Anterior cingulate cortex (tissue), 58 donors: ENCODE measurements at places on chromosomes 5 and 9.

- DNase-seq, result no peak
These were observed 636.7 kb downstream of the NR2F1-AS1 start for GRCh38 chr5:92944337-92944736.

GRCh38 chr5:84729326-84729725, 344.6 kb upstream of the EDIL3 start:
- DNase-seq, result peak; percentile 23

- no peak for DNase-seq
These were observed 70.5 kb downstream of the ADAMTSL1 start for GRCh38 chr9:18544456-18544855.

DNA sequence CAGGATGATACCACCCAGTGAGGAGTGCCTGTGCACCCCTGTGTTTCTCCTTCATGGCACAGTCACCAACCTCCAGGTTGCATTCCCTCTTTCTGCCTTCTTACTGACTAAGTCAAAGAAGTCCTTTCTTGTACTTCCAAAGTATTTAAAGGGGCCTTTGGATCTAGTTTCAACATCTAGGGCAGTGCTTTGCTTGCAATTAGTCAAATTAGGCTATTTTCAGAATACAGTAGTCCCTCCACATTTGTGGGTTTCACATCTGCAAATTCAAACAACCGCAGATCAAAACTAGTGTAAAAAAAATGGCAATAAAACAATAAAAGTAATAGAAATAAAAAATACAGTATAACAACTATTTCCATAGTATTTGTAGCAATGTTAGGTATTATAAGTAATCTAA, 333.9 kb upstream of the SEMA6A start:
- DNase-seq, result no peak

DNA sequence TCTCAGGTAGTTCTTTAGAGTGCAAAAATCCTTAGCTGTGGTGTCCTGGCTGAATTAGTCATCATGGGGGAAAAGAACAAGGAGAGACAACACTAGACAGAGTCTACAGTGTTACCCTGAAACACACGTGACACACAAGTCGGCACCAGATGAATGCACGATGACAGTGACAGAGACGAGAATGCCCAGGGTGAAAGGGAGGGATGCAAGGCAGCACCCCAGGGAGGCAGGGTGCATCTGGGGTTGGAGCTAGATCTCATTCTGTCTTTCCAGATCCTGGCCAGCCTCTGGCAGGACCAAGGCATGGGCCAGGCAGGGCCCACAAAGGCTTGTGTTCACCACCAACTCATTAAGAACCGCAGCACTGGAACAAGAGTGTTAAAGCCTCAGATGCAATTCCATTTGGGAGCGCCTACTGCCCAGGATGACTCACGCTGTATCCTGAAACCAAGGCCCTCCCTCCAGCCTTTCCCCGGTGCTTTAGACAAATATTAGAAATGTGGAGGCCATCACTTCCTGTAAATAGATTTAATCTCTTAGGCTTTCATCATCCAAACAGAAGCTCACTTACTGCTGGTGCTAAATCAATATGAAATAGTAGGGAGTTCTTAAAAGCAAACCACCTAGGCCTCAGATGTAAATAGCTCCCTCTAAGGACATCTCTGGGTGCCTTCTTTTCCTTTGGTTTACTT, 56.1 kb downstream of the IRX2 start:
- no peak for DNase-seq

DNA sequence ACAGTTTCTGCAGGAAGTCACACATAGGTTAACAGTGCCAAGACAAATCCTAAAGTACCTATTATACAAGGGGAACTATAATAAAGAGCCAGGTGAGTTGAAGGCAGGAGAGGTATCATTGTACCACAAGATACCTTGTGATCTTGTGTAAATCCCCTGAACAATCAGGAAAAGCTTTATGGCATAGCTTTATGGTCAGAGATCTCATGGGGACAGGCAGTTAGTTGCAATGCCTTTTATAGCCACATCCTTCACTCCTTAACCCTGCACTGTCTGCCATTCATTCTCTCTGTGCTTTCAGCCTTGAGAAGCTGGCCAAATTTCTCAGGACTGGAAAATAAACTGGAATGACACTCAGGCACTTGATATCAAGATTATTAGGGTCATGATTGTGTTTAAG, 97.0 kb downstream of the GHR start:
- DNase-seq, result no peak

GRCh38 chr9:18185196-18185595, 288.8 kb upstream of the ADAMTSL1 start:
- no peak for DNase-seq

DNA sequence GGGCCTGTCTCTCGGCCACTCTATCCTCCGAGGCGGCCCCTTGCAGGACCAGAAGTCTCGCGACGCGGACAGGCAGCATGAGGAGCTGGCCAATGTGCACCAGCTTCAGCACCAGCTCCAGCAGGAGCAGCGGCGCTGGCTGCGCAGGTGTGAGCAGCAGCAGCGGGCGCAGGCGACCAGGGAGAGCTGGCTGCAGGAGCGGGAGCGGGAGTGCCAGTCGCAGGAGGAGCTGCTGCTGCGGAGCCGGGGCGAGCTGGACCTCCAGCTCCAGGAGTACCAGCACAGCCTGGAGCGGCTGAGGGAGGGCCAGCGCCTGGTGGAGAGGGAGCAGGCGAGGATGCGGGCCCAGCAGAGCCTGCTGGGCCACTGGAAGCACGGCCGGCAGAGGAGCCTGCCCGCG, 283.5 kb downstream of the ARHGEF28 start:
- no peak for DNase-seq
